ENCODE measurements at places on chromosomes 5 and 9. TPM values are rescaled to one million over a fixed set of nuclear protein-coding genes. Genes with fewer than 3 reads are reported as not detected.
A peak's percentile ranks its signal among the peaks of the same experiment; 100 is the strongest.

DNA sequence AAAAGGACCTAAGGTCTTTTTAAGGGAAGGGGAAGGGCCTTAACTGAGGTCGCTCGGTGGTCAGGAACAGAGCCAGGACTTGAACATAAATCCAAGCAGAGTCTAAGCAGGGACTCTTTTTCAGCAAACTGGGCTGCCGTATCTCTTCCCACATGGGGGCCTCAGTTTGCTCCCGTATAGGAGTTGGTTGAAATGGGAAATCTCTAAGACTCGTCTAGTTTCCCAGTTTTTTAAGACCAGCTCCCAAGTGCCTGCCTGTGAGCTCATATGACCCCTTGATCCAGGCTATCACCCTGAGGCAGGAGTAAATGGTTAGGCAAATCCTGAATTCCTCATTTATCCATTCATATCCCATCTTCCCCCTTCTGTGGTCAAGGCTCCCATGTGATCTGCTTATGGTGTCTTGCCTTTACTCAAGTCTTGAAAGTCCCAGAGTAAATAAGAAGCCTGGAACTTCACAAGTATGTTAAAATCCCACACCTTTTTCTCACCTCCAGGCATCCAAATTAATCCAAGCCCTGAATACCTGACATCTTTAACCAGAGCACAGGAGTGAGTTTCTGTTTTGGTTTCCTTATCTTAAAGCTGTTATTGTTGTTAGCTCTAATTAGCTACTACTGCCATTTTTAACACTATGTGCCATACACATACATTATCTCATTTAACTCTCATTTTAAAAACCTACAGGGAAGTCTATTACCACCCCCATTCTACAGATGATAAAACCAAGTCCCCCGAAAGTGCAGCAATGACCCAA, 3.0 kb downstream of the ARSI start:
- no peak overlapping the region for H3K4me3 ChIP-seq
- H3K4me1 ChIP-seq = peaks cover 25% of the 10 kb centered on the region
- no peak for DNase-seq
- peaks cover 6% of the 10 kb centered on the region for H3K36me3 ChIP-seq
- H3K27ac ChIP-seq = no peak overlapping the region

GRCh38 chr5:171986772-171987171, 19.7 kb downstream of the FBXW11 start:
- H3K4me3 ChIP-seq = no peak overlapping the region
- H3K27ac ChIP-seq = no peak overlapping the region
- peaks cover 11% of the 10 kb centered on the region for H3K36me3 ChIP-seq
- peaks cover 37% of the 10 kb centered on the region for H3K4me1 ChIP-seq
- no peak for DNase-seq

GRCh38 chr9:131096269-131097125, at the start of gene AIF1L:
AIF1L (plus strand) TSS chr9:131096531; CDS start chr9:131096630, 99 bp downstream.
- no peak within 1 kb of the TSS for H3K27ac ChIP-seq
- peak within 1 kb of the TSS; percentile 71 for H3K4me3 ChIP-seq
- peaks cover 23% of the 10 kb centered on the region for H3K36me3 ChIP-seq
- no peaks in the 10 kb centered on the region for H3K4me1 ChIP-seq
- peak; percentile 61 for DNase-seq

GRCh38 chr9:130779153-130779855, 55.8 kb upstream of the ABL1 start:
- no peak for DNase-seq
- H3K36me3 ChIP-seq = no peaks in the 10 kb centered on the region
- H3K27me3 ChIP-seq = no peaks in the 10 kb centered on the region
- no peaks in the 10 kb centered on the region for H3K4me1 ChIP-seq
- no peak overlapping the region for H3K4me3 ChIP-seq

- H3K4me1 ChIP-seq = no peaks in the 10 kb centered on the region
- DNase-seq = no peak
- no peak overlapping the region for H3K4me3 ChIP-seq
- no peak overlapping the region for H3K27ac ChIP-seq
Observed at GRCh38 chr9:68446836-68447235, 90.4 kb downstream of the PGM5 start.

GRCh38 chr5:143166090-143166489, 237.4 kb downstream of the NR3C1 start:
- DNase-seq = no peak
- peaks cover 15% of the 10 kb centered on the region for H3K4me1 ChIP-seq
- no peaks in the 10 kb centered on the region for H3K27me3 ChIP-seq
- peaks cover 8% of the 10 kb centered on the region for H3K36me3 ChIP-seq
- H3K4me3 ChIP-seq = no peak overlapping the region

The NSUN2 gene
- total RNA-seq = 90.7 TPM

The CDC20B gene
- not detected for total RNA-seq

The CNTFR gene
- total RNA-seq = not detected
